Stimulated activated CD8-positive, alpha-beta memory T cell treated with anti-CD3 and anti-CD28 coated beads, Interleukin-4, amount 100 ng/mL, for 4 hours (primary cell): ENCODE measurements at places on chromosomes 3 and 15.

DNA sequence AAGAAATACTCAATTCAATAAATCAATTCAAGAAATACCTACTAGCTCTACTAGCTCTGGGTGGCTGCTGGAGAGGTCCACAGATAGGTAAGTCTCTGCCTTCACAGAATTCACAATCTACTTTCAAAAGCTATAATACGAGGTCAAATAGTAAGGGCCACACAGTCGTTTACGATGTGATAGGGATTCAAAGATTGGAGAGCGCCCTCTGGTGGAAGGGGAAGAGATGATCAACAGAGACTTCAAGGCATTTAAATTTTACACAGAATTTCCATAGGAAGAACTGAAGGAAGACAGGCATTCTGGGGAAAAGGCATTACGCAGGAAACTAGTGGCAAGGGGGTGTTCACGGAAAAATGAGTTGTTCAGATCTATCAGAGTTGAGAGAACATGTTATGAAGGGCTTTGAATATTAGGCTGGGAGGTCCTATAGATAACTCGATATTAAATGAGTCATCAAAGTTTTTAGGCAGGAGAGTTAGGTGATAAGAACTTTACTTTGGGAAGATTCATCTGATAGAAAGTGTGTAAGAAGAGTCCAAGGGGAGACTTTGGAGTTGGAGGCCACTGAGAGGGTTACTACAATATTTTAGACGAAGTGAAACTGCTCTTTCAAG is 128.8 kb downstream of the FRMD5 start:
- DNase-seq, result peak; percentile 10

DNA sequence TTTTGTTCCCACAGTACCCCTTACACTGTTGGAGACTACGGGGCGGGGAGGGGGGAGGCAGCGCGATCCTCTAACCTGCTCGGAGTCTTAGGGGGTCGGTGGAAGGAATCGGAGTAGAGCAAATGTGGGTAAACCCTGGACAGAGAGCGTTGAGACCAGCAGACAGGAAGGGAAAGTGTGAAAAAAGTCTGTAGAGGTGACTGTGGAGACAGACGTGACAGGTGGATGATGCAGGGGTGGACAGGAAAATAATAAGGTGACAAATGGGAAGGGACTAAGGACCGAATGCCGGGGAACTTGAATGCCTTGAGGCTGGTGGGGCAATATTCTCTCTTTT is 424 bp downstream of the EAF2 start:
- no peak for DNase-seq

DNA sequence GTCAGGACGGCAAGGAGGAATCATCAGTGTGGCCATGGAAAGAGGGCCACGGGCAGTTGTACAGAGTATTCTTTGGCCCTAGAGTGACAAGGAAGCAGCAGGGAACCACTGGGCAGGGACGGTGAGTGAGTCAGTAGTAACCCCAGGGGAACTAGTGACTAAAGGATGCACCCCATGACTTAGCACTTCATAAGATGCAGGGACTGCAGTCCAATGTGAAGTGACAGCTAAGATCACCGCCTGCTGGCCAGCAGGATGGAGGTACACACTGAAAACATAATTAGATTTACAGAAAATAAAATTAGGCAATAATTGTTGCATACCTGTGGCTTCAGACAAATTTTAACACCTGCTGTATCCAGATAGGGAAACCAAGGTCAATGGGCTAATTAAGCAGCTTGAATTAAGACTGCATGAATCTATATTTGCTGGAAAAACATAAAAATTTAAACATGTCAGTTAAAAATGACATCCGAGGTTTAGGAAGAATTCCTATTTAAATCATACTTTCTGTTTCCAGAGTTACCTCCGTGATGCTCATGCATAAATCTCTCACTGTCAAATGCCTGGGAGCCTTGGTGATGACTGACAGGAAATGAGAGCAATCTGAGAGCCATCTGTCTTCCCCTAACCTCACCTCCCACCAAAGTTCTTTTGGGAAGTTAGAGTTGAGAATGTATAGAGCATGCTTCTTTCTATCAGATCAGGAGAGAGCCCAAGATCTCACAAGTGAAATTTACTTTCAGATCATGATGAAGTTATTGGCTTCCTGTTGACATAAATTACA is 56.5 kb downstream of the DCLK3 start:
- no peak for DNase-seq

- DNase-seq, result no peak
Observed at GRCh38 chr3:154015307-154015706, 105.9 kb upstream of the ARHGEF26 start.

GRCh38 chr3:17115186-17115585 is 230.4 kb downstream of the PLCL2 start:
- no peak for DNase-seq

GRCh38 chr3:90032980-90033641 is 925.7 kb downstream of the EPHA3 start:
- no peak for DNase-seq

- no peak for DNase-seq
Observed at GRCh38 chr15:100340721-100341238, 995 bp downstream of the ADAMTS17 start.

GRCh38 chr3:53817211-53817610 is 29.0 kb downstream of the CHDH start:
- no peak for DNase-seq

- DNase-seq, result no peak
Observed at GRCh38 chr15:66254089-66254950, 770 bp upstream of the MEGF11 start.

- DNase-seq, result no peak
Observed at GRCh38 chr3:48684480-48685143, 1.1 kb downstream of the NCKIPSD start.

DNA sequence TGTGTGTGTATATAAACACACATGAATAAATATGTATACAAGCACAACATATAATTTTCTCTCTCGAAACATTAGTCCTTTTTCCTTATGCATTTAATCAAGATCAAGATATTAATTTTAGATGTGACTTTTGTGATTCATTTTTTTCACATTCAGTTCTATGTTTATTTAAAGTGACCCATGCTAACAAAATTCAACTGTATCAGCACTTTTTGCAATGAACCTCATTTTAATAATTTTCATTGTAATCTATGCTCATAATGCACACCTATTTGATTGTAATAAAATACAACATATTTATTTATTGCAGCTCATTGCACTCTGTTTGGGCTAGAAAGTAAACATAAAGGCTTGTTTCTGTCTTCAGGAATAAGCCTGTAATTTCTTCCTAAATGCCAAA is 586.3 kb downstream of the ROBO2 start:
- no peak for DNase-seq

DNA sequence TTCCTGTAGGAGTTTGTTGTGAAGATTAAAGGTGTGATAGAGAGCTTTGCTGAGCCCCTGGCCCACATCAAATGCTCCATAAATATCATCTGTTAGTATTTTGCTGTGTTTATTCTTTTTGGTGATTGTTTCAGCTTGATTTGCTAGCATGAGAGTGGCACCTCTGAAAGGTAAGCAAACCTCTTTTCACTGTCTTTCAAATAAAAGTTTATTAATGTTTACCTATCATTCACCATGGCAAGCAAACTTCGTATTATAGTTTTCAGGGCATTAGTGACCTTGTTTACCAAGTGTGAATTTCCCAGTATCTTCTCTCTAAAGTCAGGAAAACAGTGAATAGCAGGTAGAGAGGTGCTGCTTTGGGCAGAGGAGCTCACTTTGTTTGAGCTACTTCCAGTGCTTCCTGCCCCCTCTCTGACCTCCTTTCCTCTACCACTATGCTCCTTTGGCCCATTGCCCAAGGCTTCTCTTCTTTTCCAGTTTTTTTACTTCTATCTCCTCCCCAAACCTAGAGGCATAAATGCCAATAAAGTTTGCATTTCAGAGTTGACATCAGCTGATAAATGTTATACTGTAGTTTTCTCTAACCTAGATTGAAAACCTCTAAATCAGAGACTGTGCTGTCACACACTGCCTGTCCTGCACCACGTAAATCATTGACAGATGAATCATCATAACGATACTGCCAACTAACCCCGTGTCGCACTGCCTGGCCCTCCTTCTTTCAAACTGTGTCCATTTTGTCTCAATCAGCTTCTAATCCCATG is 569.0 kb downstream of the TUSC7 start:
- no peak for DNase-seq

DNA sequence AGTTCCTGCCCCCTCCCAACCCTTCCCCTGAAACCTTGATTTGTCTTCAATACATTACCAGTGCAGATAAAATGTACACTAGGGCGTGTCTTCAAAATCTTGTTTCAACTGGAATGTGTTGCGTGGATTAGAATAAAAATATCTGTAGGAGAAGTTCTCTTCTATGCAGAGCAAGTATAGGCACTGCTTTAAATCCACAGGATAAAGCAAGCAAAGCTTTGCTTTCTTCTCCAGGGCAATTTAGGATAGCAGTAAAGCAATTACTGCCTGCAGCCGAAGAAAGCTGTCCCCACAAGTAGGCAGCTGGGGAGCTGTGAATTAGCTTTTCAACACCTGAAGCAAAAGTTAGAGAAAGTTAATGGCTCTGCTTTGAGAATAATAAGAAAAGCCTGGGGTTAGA is 329.7 kb upstream of the KCNMB2 start:
- DNase-seq, result no peak
